ENCODE measurements at places on chromosomes 5 and 9.

GRCh38 chr9:3700772-3701171 is 175.0 kb upstream of the RFX3 start:
- DNase-seq, result no peak

DNA sequence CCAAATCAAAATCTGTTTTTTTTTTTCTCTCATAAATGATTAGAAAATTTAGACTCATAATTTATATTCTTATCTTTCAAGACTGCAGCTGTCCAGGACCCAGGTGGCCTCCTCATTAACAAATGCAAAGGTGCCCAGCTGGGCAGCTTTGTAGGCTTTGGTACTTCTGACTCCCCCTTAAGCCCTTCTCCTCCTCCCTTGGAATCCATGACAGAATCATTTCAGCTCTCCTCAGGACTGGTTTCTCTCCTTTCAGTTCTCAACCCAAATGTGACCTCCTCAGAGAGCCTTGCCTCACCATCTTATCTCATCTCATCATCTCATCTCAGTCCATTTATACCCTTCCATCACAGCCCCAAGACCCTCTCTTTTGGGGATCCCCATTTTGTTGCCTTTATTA is 221.7 kb downstream of the KIAA0825 start:
- DNase-seq, result no peak

DNA sequence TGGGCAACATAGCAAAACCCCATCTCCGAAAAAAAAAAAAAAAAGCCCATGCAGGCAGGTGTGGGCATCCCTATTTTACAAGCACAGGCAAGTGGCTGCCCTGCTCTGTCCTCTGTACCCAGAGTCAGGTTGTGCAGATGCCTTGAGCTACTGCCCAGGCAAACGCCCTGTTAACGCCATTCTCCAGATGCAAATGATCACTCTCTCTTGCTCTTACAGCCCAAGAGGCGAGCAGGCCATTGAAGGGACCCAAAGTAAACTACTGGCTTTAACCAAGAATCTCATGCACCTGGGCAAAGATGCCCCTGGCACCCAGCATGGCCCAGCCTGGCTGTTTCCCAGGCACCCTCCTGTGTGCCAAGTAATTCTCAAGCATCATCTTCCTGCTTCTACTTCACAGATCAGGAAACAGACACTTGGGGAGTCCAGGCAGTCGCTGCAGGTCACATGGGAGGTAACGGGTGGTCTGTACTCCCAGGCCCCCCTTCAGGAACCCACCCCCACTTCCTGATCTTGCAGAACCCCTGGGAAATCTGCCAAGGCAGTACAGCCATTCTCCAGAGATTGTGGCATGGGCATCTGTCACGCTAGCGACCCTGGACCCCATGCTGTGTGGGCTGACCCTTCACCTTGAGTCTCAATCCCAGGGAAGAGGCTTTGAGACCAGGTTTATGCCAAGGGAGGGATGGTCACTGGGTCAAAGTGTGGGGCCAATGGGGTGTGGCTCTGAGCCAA is 14.2 kb downstream of the EEIG1 start:
- DNase-seq, result no peak

GRCh38 chr9:81686614-81687520 is 2.5 kb downstream of the TLE1 start:
- DNase-seq, result peak; percentile 33

GRCh38 chr5:141647242-141647641 is 4.0 kb downstream of the FCHSD1 start:
- DNase-seq, result no peak

DNA sequence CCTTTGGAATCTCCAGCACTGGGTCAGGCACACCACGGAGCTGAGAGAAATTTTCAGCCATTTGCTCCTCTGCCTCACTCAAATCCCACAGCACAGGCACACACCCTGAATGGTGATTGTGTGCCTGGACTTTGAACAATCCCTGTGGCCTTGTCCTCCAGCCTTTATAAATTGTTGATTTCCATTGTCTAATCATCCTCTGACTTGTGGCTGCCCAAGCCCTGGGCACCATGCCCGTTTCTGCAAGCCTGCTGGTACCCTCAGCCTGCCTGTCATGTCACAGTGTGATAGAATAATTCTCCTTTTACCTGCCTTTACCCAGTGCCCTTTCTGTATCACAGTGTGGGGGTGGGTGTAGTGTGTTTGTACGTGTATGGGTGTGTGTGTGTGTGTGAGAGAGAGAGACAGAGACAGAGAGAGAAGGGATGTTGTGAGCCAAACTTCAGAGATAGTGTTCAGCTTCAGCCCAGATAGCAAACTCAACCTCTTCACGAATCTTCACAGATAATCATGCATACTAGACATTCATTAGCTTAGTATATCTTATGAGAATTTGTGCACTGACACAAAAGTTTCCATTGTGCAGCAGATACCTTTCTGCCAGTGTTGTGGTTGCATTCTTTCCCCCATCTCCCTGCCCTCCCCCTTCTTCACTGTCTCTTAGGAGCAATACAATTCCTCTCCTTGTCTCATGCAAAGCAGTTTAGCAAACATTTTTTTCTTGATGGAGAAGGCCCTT is 27.8 kb upstream of the SLC44A1 start:
- DNase-seq, result no peak

DNA sequence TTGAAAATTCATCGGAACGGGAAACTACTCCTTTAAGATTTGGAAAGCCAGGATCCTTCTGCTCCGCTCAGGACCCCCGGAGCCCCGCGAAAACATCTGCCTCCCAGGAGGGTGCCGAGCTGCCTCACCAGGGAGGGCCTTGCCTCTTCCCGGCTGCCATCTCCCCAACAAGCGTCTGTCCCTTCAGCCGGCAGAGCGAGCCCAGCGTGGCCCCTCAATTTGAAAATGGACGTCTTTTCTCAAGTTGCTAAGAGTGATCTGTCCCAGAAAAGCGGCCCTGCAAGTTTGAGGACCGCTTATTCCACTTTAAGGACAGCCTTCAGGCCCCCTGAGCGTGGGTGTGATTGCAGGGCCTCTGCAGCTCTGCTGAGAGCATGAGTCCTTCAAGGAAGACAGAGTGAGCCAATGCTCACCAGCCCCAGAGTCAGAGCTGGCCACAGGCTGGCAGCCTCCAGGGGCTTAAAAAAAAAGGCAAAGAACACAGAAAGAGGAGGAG is 101.3 kb downstream of the PHF2 start:
- peak; percentile 5 for DNase-seq

DNA sequence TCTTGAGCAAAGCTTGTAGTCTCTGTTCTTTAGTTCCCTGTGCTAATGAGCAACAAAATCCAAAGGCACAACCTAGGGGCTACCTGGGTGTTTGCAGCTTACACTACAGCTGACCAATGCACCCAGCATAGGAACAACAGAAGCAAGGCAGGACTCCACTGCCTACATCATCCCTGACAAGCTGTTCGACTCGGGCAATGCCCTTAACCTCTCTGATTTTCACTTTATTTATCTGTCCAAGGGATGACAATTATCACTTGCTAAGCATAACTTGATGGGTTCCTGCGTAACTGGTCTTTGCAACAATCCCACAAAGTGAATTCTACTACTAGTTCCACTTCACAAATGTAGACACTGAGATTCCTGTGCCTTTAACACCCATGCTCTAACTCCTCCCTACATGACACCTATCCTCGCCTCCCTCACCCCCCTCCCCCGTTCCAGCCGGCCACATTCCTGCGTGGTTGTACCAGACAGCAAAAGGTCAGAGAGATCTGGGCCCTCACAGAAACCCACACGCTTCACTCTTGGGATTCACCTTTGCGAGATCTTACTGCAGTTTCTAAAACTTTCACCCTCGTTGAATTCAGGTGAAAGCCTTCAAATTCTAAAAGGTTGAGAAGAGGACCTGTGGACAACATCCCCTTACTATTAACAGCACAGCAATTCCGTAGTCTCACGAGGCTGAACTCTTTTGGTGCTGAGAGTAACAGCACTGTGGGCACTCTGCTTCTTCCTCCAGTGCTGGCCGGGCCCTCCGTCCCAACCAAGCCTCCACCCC is 995 bp downstream of the IPPK start:
- peak; percentile 57 for DNase-seq

DNA sequence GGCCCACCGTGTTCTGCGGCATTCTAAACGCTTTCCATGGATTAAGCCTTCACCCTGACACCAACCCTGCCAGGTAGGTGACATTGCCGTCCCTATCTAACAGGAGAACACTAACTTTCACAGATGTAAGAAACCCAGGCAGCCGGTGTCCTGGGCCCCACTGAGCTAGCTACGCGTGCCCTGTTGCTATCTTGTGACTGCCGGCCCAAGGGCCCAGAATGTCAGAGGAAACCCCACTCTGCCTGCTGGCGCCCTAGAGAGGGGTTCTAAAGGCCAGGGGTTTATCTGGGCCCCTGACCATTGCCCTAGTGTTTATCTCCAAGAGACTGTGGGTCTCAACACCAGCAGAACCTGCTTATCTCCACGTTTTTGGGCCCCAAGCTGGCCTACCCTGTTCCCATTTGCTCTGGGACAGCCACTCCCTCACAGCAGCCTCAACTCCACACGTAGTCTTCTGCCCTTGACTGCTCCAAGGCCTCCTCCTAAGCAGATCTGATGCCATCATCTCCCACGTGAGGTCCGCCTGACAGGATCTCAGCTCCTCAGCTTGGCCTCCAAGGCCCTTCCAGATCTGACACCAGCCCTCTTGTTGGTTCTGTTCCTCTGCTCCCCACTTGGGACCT is 18.1 kb upstream of the ZBTB34 start:
- DNase-seq, result no peak

- no peak for DNase-seq
Observed at GRCh38 chr5:128519827-128520226, 18.2 kb downstream of the FBN2 start.

GRCh38 chr9:86679909-86680308 is 267.4 kb downstream of the GAS1 start:
- no peak for DNase-seq

- DNase-seq, result no peak
Observed at GRCh38 chr9:117437283-117437682, 22.4 kb upstream of the ASTN2 start.

GRCh38 chr5:68683632-68684036 is 410.2 kb upstream of the SLC30A5 start:
- DNase-seq, result no peak

GRCh38 chr9:114163517-114163951 is 8.2 kb downstream of the COL27A1 start:
- DNase-seq, result no peak

GRCh38 chr9:135817951-135818717 is 89.2 kb downstream of the CAMSAP1 start:
- DNase-seq, result no peak

DNA sequence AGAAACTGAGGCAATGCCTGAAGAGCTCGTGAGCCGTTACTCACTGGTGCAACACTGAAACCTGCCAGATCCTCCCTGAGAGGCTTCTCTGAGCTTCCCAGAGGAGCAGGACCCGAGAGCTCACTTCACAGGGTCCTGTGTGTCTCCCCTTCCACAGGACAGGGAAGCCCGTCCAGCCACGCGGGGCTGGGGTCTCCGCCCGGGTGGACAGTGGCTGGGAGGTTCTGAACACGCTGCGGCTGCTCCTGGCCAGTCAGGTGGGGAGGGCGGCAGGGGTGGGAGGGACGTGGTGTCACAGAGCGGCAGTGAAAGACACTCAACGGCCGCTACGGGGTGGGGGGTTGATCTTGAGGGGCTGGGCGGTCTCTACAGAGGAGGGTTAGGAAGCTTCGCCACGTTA is 290 bp upstream of the ZDHHC11 start:
- no peak for DNase-seq

- DNase-seq, result no peak
Observed at GRCh38 chr9:121141706-121142105, 60.0 kb downstream of the RAB14 start.
